ENCODE measurements at places on chromosomes 13 and 19. TPM values are rescaled to one million over a fixed set of nuclear protein-coding genes. Genes with fewer than 3 reads are reported as not detected.

GRCh38 chr13:110676595-110677587 is 29.0 kb downstream of the CARS2 start:
- DNase-seq, result no peak

DNA sequence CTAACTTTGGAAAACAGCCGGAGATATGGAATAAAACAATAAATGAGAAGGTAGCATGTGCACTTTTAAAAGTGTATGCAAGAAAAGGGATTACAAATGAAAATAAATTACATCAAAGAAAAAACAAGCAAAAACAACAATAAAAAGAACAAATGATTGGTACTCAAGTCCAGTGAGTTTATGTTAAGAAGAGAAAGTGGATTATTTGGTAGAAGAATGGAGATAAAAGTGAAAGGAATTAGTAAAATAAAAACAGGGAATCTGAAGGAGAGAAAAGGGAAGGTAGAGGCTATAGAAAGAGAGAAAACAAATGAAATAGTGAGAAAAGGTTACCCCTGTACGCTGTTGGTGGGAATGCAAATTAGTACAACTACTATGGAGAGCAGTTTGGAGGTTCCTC is 28.6 kb upstream of the KLF12 start:
- no peak for DNase-seq

DNA sequence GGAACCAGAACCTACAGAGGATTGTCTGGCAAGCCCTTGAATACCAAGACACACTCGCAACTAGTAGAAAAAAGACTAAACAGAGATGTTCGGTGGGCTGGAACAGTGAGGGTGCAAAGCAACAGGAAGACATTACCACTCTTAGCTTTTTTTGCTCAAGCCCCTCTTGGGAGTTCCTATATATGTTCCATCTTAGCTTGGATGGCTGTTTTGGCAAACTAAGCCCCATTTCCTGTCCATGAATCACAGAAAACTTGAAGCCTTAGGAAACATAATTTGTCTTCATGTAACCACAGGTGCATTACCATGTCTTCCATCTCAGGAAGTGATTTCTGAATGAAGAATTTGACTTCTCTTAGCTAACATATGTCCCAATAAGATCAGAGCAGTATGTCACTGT is 446.3 kb downstream of the OLFM4 start:
- no peak for DNase-seq

DNA sequence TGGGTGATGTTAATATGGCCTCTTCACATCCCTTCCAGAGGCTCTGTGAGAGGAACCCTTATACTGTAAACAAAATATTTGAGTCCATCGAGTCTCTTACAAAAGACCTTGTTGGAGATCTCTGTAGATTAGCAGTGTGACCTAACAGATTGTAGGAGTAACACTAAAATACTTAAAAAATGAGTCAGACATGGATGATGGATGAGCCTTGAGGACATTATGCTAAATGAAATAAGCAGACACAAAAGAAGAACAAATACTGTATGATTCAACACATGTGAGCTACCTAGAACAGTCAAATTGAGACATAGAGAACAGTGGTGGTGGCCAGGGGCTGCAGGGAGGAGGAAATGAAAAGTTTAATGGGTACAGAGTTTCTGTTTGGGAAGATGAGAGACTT is 152.2 kb upstream of the UBL3 start:
- no peak for DNase-seq

DNA sequence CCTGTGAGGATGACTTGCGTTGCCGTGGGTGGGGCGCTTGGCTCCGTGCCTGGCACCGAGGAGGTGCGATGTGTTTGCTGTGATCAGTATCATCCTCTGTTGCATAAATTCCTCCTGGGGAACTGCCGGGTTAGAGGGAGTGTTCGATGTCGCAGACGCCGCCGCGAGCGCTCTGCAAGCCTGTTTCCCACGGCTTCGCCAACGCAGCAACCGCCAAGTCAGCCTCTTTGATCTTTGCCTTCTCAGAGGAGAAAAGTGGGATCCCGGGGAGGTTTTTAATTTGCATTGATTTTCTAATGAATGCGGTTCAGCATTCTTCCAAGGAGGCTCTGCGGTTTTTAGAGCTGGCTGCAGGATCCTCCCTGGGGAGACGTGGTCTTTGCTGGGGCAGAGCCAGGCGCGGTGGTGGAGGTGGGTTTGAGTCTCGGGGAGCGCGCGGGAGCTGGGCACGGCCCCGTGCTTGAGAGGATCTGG is 7.6 kb downstream of the GPR32 start:
- DNase-seq, result no peak

DNA sequence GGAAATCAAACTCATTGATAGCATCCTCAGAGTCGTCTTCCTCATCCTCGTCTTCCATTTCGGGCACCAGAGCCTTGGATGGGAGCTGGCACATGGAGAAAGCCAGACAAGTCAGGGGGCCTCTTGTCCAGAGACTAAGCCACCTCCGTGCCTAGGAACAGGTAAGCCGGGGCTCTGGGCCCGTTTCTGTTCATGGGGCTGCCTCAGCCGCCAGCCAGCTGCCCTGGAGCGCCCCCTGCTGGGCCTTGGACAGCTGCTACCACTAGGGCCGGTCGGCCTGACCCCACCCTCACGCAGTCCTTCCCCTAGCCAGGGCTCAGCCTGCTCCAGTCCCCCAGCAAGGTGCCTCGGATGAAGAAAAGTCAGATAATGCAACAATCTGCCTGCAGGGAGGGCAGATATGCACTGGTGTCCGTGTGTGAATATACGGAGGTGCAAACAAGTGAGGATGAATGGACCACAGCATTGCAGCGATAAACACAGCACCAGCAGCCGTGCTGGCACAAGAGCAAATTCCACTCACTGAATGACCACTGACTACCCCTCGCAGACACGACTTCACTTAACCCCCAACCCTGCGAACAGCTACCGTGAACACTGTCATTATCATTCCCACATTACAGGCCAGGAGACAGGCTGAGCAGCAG is 11.9 kb upstream of the PRKD2 start:
- no peak for DNase-seq

- no peak for DNase-seq
Observed at GRCh38 chr19:41299046-41299754, 10.8 kb upstream of the CCDC97 start.

DNA sequence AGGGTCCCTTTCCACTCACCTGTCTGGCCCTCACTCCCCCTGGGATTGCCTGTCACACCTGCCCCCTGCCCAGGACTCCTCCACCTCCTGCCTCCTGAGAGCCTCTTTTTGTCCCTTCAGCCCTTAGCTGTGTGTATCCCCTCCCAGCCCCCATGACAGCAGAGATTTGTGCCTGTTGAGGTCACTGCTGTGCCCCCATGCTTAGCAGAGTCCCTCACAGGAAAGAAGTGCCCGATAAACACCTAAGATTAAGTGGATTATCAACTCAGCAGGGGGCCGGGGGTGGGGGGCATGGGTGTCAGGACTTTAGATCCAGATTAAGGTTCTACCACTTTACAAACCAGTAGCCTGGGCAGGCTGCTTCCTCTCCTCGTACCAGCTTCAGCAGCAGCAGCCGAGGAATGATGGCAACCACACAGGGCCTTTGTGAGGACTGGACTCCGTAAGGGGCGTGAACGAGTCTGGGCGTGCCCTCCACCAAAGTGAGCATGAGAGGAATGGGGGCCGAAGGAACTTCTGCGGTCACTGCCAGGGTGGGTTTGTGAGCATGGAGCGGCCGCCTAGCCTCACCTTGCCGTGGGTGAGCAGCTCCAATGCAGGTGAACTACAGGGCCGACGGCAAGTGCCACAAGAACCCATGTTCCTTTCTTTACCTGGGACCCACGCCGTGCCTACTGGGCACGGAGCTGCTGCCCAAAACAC is 36.1 kb downstream of the ZNF787 start:
- DNase-seq, result no peak

DNA sequence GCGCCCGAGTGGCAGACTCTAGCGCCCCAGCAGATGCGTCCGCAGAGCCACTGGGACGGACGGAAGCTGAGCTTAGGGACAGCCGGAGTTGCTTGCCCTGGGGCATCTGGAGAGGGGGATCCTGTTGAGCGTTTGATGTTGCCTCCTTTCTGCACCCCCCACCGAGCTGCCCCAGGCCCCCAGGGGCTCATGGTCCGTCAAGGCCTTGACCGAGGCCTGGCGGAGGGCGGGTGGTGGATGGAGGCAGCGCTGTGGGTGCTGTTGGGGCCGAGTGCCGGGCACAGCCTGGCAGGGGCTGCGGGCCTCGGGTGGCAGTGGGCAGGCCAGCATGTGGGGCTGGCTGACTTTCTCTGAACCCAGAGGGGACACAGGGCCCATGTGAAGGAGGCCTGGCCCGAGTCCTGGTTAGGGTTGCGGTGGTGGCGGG is 2.7 kb downstream of the CSNK1G2 start:
- no peak for DNase-seq

- DNase-seq, result no peak
Observed at GRCh38 chr13:88104576-88104975, 433.4 kb downstream of the SLITRK5 start.

- DNase-seq, result no peak
Observed at GRCh38 chr19:3479834-3480215, 500 bp downstream of the SMIM24 start.

DNA sequence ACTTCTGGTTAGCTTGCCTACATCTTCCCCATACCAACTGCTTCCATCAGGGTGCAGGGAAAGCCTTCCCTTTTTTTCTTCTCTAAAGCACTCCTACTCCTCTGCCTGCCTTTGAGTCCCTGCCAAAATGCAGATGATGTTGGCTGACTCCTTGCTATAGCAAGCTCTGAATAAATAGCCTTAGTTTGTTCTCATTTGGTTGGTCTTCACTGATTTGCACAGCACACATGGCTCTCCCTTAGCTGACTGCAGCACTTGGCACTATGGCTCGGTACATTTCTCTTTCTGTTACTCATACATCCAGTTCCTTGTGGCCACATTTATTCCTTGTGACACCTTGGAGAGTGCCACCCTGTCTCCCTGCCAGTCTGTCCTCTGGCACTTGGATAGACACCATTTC is 249.8 kb downstream of the DCLK1 start:
- DNase-seq, result no peak

DNA sequence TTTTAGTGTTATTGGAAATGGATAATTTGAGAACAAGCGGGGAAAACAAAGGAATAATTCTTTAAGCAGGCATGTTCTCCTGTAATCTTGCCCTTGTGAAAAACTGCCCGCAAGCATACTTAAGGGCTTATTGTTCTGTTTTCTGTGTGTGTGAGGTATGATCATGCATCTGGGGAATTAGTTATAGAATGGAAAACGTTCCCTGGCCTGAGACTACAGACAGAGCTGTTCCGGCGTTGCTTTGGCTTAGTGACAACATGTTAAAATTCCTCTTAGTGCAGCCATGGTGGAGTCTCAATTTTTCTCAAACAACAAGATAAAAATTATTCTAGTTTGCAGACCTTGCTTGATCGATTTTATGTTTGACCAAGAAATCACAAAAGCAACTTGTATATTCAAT is 560.2 kb upstream of the SPRY2 start:
- DNase-seq, result no peak

GRCh38 chr13:95505265-95505664 is 47.3 kb upstream of the CLDN10 start:
- DNase-seq, result no peak

DNA sequence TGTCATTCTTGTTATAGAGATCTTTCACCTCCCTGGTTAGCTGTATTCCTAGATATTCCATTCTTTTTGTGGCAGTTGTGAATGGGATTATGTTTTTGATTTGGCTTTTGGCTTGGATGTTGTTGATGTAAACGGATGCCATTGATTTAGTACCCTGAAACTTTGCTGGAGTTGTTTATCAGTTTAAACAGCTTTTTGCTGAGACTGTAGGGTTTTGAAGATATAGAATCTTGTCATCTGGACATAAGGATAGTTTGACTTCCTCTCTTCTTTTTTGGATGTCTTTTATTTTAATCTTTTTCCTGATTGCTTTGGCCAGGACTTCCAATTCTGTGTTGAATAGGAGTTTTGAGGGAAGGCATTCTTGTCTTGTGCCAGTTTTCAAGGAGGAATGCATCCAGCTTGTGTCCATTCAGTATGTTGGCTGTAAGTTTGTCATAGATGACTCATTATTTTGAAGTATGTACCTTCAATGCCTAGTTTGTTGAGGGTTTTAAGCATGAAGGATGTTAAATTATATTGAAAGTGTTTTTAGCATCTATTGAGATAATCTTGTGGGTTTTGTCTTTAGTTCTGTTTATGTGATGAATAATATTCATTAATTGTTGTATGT is 16.8 kb downstream of the ZNF431 start:
- no peak for DNase-seq

- no peak for DNase-seq
Observed at GRCh38 chr13:112638157-112638750, 50.3 kb upstream of the TUBGCP3 start.

- DNase-seq, result no peak
Observed at GRCh38 chr19:34998777-34999497, 1.2 kb upstream of the GRAMD1A start.

GRCh38 chr19:37564624-37565369 is 29.8 kb downstream of the ZNF571 start:
- DNase-seq, result no peak

GRCh38 chr13:27663947-27664346 is 42.3 kb downstream of the POLR1D start:
- no peak for DNase-seq

DNA sequence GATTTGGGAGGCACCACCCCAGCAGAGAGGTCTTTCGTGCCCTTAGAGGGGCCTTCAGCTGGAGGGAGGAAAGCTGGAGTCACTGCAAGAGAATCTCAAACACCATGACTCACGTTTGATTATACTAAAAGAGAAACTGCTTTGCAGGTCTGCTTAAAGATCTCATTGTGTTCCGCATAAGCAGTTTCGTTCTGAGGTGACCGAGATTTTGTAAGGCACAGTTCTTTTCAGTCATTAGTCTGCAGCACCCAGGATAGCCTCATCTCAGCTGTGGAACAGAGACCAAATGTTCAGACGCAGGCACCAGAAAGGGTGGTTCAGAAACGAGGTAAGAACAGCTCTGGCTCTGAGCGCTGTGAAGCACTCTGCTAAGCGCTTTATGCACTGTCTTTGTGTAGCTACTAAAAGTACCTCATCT is 71.2 kb upstream of the GTF3A start:
- DNase-seq, result no peak

DNA sequence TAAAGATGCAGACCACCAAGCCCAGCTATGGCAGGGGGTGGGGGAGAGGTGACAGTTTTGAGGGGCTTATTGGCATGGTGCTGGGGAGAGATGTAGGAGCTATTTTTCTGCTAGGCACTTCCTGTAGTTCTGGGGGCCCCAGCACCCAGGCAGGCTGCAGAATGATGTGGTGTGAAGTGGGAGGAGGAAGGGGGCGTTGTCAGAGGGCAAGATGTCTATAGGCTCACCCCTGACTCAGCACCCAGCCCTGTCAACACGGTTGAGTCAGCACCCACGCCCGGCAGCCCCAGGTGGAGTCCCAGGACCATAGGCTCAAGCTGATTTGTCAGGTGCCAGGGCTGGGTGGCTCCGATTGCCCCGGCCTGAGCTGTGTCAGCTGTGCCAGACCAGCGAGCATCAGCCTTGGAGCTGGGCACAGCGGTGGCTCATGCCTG is 5.8 kb downstream of the KLF2 start:
- peak; percentile 77 for DNase-seq

GRCh38 chr19:18449552-18449951 is 11.6 kb upstream of the ISYNA1 start:
- DNase-seq, result no peak

- no peak for DNase-seq
Observed at GRCh38 chr13:70960841-70961443, 852.7 kb upstream of the KLHL1 start.

Gene ZNF585A
- total RNA-seq, result 10.6 TPM

Gene MYBPC2
- total RNA-seq, result not detected

Gene DCT
- total RNA-seq, result 0.27 TPM

Gene FARP1
- 30.3 TPM for total RNA-seq

Gene GJB2
- total RNA-seq, result 0.27 TPM

Gene LGALS14
- total RNA-seq, result not detected

Gene FPR2
- total RNA-seq, result 5.9 TPM

Gene SULT2B1
- not detected for total RNA-seq

Gene PLK5
- total RNA-seq, result not detected

Gene KPNA3
- 30.9 TPM for total RNA-seq

Gene PSG2
- total RNA-seq, result not detected

Gene PSG6
- total RNA-seq, result not detected
